ENCODE measurements at places on chromosomes 4 and X. TPM values are rescaled to one million over a fixed set of nuclear protein-coding genes. Genes with fewer than 3 reads are reported as not detected.

The RNF212 gene
- total RNA-seq, result 5.3 TPM

The CYLC1 gene
- total RNA-seq, result not detected

The ZXDB gene
- total RNA-seq, result 21.3 TPM

DNA sequence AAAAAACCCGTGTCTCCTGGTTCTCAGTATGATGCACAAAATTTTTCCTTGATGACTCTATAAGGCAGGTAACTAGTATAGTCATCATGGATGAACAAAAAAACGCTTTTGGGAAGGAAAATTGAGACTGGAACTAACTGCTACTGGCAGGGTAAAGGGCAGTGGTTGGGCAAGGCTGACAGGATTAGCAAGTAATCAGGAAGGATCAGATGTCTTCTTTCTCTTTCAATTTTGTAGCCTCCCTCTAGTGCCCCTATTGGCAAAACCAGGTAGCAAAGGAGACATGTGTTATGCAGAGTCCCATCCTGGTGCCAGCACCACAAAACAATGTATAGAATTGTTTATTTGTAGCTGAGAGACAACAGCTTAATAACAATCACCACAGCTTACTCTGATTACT lies 12.8 kb upstream of the SLITRK4 start:
- H3K36me3 ChIP-seq, result no peaks in the 10 kb centered on the region
- no peak overlapping the region for H3K4me3 ChIP-seq
- H3K4me1 ChIP-seq, result no peaks in the 10 kb centered on the region

DNA sequence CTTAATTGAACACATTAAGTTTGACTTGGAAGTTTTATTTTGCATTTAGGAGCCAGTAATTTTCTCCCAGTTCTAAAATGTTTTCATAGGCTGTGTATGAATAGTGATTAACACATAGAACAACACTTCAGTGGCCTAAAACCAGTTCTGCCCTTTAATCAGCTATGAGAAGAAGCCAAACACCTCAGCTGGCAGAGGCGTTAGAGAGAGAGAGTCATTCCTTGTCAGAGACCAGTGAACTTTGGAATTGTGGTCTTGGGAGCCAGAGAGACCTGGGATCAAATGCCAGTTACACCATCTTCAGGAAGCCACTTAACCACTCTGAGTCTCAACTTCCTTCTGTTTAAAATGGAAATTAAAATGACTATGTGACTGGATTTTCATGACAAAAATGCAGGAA lies 39.3 kb upstream of the PRPS2 start:
- no peaks in the 10 kb centered on the region for H3K27me3 ChIP-seq
- no peaks in the 10 kb centered on the region for H3K4me1 ChIP-seq
- H3K4me3 ChIP-seq, result no peak overlapping the region
- no peak overlapping the region for H3K27ac ChIP-seq

DNA sequence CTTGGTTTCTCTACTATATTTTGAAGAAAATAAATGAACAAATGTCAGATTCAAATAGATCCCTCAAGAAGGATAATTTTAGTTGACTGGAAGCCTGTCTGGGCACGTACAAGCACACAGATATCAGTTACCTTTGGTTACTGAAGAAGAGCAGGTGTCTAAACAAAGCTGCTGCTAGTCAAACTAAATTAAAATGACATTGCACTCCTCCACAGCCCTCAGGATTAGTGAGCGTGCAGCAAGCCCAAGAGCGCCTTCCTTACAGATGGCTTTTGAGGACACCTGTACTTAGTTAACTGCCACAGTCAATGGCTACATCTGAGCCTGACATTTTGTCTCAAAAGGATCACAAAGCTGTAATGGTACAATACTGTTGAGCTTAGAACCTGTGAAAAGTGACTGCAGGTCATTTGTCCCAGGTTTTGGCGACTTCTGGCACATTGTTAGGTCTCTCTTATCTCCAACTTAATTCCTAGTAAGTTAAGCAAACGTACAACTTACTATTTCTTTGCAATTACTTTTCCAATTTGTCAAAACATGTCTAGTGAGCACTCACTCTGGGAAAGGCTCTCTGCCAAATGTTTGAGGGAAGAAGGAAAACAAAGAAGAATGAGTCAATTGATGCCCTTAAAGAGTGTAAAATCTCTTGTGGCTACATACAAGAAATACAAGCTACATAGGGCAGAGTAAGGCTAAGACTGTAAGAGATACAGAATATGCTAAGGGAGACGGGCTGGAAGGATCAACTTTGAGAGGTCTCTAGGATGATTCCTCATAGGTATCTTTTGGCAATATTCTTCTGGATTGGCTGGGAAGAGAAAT lies 25.6 kb upstream of the DAPP1 start:
- no peaks in the 10 kb centered on the region for H3K36me3 ChIP-seq
- no peak overlapping the region for H3K4me3 ChIP-seq
- H3K4me1 ChIP-seq, result no peaks in the 10 kb centered on the region

DNA sequence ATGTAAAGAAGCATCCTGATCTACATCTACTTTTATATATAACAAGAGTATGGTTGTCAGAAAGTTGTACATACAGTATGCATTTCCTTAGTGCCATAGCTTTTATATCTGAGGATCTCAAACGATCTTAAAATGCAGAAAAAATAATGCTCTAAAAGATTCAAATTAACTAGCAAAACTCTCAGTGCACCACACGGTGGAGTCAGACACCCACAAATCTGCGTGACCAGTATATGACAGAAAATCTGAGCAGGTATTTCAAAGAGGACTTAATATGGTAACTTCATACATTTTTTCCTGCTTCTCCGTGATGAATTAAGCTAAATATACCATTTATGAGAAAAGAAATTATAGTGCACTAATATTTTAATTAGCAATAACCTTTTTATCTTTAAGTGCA lies 803.0 kb downstream of the DMD start:
- H3K27ac ChIP-seq, result no peak overlapping the region
- no peaks in the 10 kb centered on the region for H3K36me3 ChIP-seq
- no peak for DNase-seq
- no peak overlapping the region for H3K4me3 ChIP-seq
- H3K27me3 ChIP-seq, result no peaks in the 10 kb centered on the region
- no peaks in the 10 kb centered on the region for H3K4me1 ChIP-seq

- no peak for DNase-seq
- no peaks in the 10 kb centered on the region for H3K4me1 ChIP-seq
- no peaks in the 10 kb centered on the region for H3K36me3 ChIP-seq
- no peak overlapping the region for H3K4me3 ChIP-seq
- H3K27me3 ChIP-seq, result no peaks in the 10 kb centered on the region
Measured at GRCh38 chr4:68466185-68466584, 18.9 kb downstream of the TMPRSS11E start.

DNA sequence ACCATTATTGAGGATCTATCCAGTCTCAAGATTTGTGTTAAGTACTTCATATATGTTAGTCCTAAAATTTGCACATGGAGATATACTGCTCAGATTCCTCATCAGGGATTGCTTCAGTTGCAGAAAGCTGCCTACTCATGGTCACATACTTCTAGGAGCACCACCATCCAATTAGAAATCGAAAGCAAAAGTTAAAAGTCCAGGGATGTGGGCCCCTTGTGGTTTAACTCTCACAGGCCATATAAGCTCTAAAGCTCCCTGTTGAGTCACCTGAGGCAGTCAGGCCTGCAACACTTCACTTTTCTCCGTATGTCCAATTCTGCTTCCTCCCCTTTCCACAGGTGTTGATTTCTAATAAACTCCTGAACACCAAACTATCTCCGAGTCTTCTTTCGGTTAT lies 84.2 kb downstream of the CNOT6L start:
- H3K27ac ChIP-seq, result peak overlapping the region; percentile 46
- H3K36me3 ChIP-seq, result peaks cover 42% of the 10 kb centered on the region
- no peaks in the 10 kb centered on the region for H3K27me3 ChIP-seq
- DNase-seq, result peak; percentile 6
- no peak overlapping the region for H3K4me3 ChIP-seq

DNA sequence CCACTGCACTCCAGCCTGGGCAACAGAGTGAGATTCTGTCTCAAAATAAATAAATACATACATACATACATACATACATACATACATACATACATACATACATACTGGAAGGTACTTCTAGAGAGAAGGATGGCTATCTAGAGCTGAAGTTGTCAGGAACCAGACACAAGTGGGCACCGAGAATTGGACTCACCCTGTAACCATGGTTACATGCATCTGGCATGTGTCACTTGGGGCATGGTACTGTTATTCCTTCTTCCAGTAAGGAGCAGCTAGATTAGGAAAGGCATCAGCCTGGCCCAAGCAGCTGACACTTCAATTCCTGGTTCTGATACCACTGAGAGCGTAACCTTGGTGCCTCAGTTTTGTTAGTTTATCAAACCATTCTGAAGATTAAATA lies 127.1 kb downstream of the SH3KBP1 start:
- H3K27ac ChIP-seq, result no peak overlapping the region
- DNase-seq, result no peak
- H3K4me3 ChIP-seq, result no peak overlapping the region
- peaks cover 2% of the 10 kb centered on the region for H3K36me3 ChIP-seq

GRCh38 chr4:6953751-6954380 lies 44.2 kb downstream of the TBC1D14 start:
- H3K36me3 ChIP-seq, result no peaks in the 10 kb centered on the region
- H3K27ac ChIP-seq, result no peak overlapping the region
- no peaks in the 10 kb centered on the region for H3K27me3 ChIP-seq
- H3K4me1 ChIP-seq, result peaks cover 50% of the 10 kb centered on the region
- no peak overlapping the region for H3K4me3 ChIP-seq
- no peak for DNase-seq

DNA sequence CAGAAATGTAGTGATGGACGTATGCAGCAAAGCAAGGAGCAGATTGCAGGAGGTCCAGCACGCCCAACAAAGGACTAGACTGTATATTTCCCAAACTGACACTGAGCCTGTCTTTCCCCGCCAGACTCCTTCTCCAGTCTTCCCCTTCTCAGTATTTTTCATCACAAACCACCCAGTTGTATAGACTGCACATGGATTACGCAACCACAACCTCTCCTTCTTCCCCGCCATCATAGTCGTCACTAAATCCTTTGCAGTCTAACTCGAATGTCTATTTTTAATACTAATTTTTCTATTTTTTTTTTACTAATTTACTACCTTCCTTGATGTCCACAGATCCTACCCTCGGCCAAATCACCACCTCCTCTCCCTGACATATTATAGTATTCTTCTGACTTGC lies 105.4 kb downstream of the MTNR1A start:
- H3K27ac ChIP-seq, result no peak overlapping the region
- no peaks in the 10 kb centered on the region for H3K27me3 ChIP-seq
- H3K4me1 ChIP-seq, result no peaks in the 10 kb centered on the region

DNA sequence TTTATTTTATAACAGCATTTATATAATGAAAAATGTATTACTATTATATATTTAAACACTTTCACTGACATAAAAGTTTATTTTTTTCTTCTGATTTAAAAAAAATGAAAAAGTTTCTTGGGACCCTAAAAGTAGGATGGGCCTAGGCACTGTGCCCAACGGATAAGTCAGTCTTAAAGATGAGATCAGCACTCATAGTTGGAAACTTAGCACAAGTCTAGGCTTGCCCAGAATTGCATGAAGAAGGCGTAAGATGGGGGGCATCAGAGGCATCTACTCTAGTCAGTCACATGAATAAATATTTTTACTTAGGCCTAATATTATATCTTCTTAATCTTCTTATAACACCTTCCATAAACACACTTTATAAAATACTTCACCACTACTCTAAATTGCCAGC lies 306.7 kb upstream of the GRID2 start:
- no peak overlapping the region for H3K27ac ChIP-seq
- H3K36me3 ChIP-seq, result no peaks in the 10 kb centered on the region
- no peak overlapping the region for H3K4me3 ChIP-seq
- no peak for DNase-seq

DNA sequence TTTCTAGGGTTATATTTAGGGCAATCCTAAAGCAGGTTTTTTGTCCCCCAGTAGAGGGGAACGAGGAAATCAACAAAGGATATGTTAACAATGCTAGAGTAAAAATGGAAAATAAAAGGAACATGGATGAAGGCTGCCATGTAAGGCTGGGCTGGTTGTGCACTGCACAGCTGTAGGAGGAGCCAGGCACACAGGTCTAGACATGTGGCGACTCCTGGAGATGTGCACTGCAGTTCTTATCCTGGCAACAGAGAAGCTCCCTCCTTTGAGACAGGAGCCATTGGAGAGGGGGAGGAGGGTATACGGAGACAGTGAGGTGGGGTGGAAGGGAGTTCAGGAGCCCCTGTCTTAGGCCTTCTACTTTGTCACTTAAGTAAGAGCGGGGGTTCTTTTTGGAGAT lies 65.9 kb downstream of the NAT8L start:
- H3K27me3 ChIP-seq, result peaks cover 10% of the 10 kb centered on the region
- H3K36me3 ChIP-seq, result no peaks in the 10 kb centered on the region
- H3K4me3 ChIP-seq, result no peak overlapping the region
- no peak for DNase-seq
- no peak overlapping the region for H3K27ac ChIP-seq
- H3K4me1 ChIP-seq, result no peaks in the 10 kb centered on the region

DNA sequence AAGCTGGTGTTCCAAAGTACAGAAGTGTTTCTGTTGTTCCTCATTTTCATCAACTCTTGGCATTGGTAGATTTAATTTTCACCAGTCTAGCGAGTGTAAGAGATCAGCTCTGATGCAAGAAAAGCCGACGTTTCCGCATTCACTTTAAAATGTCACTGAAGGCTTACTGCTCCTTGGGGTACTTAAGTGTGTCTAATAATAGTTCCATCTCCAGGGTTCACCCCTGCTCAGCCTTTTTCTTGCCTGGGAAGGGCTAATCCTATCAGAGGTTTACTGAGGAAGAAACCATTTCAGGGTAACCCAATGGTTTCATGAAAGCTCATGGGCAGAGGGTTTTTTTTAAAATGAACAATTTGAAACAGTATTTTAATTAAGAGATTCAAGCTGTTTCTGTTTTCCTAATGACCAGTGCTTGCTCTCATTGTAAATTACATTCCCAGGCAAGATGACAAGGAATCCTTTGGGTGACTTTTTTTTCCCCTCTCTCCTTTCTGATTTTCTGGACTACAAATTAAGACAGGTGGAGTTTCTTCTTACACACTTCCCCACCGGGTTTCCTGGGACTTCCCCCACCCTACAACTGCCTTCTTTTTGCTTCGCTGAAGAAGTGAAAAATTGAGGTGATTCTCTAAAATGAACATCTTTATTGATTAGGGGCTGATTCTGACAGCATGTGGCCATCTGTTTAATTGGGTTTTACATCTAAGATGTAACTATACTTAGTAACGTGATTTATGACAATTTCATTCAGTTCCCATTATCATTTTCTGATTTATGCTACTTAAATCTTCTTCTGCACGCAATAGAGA lies 78.7 kb upstream of the CBLL2 start:
- no peak overlapping the region for H3K4me3 ChIP-seq
- no peak for DNase-seq
- H3K36me3 ChIP-seq, result no peaks in the 10 kb centered on the region
- H3K27ac ChIP-seq, result no peak overlapping the region
- no peaks in the 10 kb centered on the region for H3K27me3 ChIP-seq
- peaks cover 3% of the 10 kb centered on the region for H3K4me1 ChIP-seq

DNA sequence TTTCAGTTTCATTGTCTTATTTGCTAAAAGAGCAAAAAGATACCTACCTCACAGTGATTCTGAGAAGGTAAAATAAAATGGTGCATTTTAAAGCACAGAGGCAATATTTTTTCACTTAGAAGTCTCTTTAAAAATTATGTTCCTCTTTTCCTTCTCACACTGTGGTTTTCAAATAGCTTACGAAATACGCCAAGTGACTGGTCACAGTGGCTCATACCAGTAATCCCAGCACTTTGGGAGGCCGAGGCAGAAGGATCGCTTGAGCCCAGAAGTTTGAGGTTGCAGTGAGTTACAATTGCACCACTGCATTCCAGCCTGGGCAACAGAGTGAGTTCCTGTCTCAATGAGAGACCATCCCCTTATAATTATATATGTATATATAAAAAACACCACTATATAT lies 372.6 kb downstream of the FBXO8 start:
- H3K27ac ChIP-seq, result no peak overlapping the region
- H3K27me3 ChIP-seq, result no peaks in the 10 kb centered on the region
- no peaks in the 10 kb centered on the region for H3K4me1 ChIP-seq
- DNase-seq, result no peak

All from T-cell (primary cell).